Thoracic aorta (tissue), 2 donors: ENCODE measurements at places on chromosomes 12 and 14.

- no peak overlapping the region for H3K4me3 ChIP-seq
- no peaks in the 10 kb centered on the region for H3K36me3 ChIP-seq
- H3K27me3 ChIP-seq, result no peaks in the 10 kb centered on the region
These were observed 83.9 kb downstream of the FUT8 start for GRCh38 chr14:65496178-65496993.

- DNase-seq, result no peak
- no peak overlapping the region for H3K4me3 ChIP-seq
- H3K4me1 ChIP-seq, result no peaks in the 10 kb centered on the region
- H3K36me3 ChIP-seq, result no peaks in the 10 kb centered on the region
- no peak overlapping the region for H3K27ac ChIP-seq
These were observed 213.5 kb upstream of the SLC38A2 start for GRCh38 chr12:46585854-46586621.

DNA sequence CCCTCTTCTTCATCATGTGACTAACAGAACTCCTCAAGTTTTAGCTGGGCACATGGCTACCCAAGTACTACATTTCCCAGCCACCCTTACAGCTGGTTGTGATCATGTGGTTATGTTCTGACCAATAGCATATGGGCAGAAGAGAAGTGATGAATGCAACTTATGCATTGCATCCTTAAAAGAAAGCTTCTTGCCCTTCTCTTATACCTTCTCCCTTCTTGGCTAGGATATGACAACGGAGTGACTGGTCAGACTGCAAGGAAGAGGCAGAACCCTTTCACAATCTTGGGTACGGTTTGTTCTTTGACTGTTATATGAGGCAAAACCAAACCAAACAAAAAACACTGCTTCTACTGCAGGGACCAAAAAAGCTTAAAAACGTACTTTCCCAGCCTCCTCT, 66.5 kb upstream of the MAX start:
- peaks cover 8% of the 10 kb centered on the region for H3K4me1 ChIP-seq
- no peak for DNase-seq
- no peaks in the 10 kb centered on the region for H3K27me3 ChIP-seq

DNA sequence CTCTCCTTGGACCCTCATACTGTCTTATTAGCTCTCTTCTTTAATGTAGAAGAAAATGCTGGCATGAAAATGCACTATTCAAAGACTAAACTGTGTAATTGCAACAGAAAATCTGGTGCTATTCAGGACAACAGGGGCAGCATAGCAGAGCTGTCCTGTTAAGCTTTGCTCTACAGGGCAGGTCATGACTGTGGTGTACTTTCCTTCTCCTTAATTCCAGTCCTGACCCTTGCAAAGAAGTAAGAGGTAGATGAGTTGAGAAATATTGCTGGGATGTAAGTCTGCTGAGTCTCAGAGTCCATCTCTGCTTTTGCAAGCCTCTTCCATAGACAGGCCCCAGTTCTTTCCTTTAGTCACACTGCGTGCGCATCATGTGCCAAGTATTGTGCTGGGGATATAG, 52.6 kb upstream of the STK38L start:
- DNase-seq, result no peak
- H3K4me1 ChIP-seq, result peaks cover 86% of the 10 kb centered on the region
- H3K36me3 ChIP-seq, result no peaks in the 10 kb centered on the region

GRCh38 chr12:102475355-102475754, 5.0 kb downstream of the IGF1 start:
- H3K27me3 ChIP-seq, result no peaks in the 10 kb centered on the region
- peaks cover 19% of the 10 kb centered on the region for H3K4me1 ChIP-seq
- no peak for DNase-seq

DNA sequence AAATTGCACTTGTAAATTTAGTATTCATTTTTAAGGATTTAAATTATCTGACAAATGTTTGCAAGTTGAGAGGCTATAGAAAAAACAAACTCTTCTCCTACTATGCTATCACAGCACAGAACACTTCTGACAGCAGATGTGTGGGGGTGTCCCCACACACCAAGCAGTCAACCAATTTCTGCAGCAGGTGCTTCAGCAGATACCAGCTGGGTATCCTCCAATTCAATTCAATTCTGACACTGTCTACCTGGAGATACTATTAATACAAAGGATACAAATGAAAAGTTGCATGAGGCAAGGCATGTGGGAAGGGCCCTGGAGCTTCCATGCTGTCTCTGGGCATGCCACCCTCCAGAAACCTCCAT, 35.1 kb downstream of the PCNX1 start:
- no peaks in the 10 kb centered on the region for H3K4me1 ChIP-seq
- no peak for DNase-seq
- H3K27ac ChIP-seq, result no peak overlapping the region
- H3K27me3 ChIP-seq, result no peaks in the 10 kb centered on the region
- no peaks in the 10 kb centered on the region for H3K36me3 ChIP-seq

- no peaks in the 10 kb centered on the region for H3K27me3 ChIP-seq
- H3K36me3 ChIP-seq, result no peaks in the 10 kb centered on the region
- peaks cover under 1% of the 10 kb centered on the region for H3K4me1 ChIP-seq
- DNase-seq, result no peak
- no peak overlapping the region for H3K4me3 ChIP-seq
These were observed 58.8 kb upstream of the NUDT4 start for GRCh38 chr12:93318720-93319522.
